Stimulated activated CD8-positive, alpha-beta memory T cell treated with anti-CD3 and anti-CD28 coated beads, Interleukin-12 subunit alpha, Interleukin-12 subunit beta, amount 100 ng/mL, for 1 hour (primary cell): ENCODE measurements at places on chromosomes 11 and 22.

- DNase-seq, result no peak
Measured at GRCh38 chr11:110972640-110973039, 260.4 kb upstream of the ARHGAP20 start.

DNA sequence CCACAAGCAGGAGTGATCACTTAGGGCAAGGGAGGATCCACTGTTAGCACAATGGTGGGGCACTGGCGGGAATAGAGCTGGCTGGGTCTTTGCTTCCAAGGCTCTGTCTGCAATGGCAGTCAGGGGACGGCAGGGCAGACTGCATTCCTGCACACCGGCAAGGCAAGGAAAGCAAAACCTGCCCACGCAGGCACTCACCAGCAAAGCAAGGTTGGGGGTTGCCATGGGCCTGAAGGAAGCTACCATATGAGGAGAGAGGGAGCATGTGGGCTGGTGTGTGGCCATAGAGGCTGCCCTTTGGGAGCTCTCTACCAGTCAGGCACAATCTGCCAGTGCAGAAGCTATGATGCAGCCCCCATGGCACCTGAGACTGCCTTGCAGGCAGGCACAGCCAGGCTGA is 33.2 kb downstream of the OR8B12 start:
- DNase-seq, result no peak

GRCh38 chr11:94049351-94049750 is 28.2 kb downstream of the HEPHL1 start:
- DNase-seq, result no peak

- no peak for DNase-seq
Measured at GRCh38 chr11:34268906-34269430, 88.8 kb downstream of the ABTB2 start.

GRCh38 chr11:44221992-44222391 is 87.9 kb downstream of the ALX4 start:
- DNase-seq, result no peak

- DNase-seq, result no peak
Measured at GRCh38 chr22:39207141-39208012, 37.4 kb downstream of the PDGFB start.

GRCh38 chr11:44307340-44308099 is 2.4 kb downstream of the ALX4 start:
- DNase-seq, result no peak

DNA sequence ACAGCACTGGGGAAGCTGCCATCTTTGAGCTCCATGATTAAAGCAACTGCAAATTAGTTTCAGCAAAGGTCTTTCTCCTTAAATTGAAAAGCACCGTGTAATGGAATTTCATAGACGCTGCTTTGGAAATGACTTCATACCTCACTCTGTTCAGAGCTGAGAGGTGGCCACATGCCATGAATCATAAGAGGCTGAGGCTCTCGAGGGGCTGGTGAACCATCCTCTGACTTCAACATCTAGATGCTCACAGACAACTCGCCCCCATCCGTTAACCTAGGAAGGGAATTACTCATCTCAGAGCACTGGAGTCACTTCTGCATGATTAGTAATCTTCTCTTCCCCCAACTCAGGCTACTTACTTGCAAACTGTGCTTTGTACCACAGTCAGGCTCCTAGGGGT is 122.3 kb downstream of the RCN1 start:
- DNase-seq, result no peak

DNA sequence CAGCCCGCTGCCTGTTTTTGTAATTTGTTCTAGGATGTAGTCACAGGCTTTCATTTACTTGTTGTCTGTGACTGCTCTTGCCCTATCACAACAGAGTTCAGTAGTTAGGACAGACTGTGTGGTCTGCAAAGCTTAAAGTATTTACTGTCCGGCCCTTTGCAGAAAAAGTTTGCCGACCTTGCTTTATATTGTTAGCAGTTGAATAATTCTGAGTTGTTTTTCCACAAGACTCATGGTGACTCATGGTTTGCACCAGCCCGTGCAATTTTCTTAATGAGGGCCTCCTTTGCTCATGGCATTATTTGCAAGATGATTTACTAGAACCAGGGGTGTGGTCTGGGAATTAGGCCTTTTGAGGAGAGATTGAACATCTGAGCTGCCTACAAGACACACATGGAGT is 110.6 kb downstream of the SCN3B start:
- no peak for DNase-seq

- no peak for DNase-seq
Measured at GRCh38 chr11:65719871-65720210, 757 bp downstream of the RNASEH2C start.

DNA sequence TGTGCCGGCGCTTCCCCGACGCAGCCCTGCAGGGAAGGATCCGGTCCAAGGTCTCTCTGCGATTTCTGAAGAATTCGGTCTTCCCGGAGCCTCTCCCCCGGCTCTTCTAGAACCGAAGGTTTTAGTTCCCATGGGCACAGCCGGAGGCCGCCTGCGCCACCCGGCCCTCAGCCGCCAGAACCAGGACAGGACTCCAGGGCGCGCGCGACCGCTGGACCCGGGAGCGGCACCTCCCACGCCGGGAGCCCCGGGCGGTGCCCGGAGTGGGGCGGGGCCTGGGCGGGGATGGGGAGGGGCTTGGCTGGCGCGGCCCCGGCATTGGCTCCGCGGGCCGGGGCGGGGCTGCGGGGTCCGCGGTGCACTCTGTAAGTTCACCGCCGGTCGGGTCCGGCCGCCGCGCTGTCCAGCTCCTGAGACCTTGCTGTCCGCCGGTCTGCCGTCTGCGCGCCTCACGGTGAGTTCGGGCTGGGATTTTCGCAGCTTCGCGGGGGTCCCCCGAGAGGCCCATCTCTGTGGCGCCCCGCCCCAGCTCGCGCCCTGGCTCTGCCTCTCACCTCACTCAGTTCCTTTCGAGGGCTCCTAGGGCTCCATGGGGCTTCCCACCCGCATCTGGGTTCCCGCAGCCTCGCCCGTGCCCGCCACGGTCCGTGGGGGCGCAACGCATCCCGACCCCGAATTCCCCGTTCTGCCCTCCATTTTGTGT is at the start of gene CDC42EP2:
Gene CDC42EP2 (plus strand): TSS at position 366 of the 703 bp plus-strand sequence. CDS start 6,033 bp downstream, outside the sequence.
- DNase-seq, result peak; percentile 47

- DNase-seq, result no peak
Measured at GRCh38 chr22:48706934-48707762, 1120.5 kb downstream of the BRD1 start.

DNA sequence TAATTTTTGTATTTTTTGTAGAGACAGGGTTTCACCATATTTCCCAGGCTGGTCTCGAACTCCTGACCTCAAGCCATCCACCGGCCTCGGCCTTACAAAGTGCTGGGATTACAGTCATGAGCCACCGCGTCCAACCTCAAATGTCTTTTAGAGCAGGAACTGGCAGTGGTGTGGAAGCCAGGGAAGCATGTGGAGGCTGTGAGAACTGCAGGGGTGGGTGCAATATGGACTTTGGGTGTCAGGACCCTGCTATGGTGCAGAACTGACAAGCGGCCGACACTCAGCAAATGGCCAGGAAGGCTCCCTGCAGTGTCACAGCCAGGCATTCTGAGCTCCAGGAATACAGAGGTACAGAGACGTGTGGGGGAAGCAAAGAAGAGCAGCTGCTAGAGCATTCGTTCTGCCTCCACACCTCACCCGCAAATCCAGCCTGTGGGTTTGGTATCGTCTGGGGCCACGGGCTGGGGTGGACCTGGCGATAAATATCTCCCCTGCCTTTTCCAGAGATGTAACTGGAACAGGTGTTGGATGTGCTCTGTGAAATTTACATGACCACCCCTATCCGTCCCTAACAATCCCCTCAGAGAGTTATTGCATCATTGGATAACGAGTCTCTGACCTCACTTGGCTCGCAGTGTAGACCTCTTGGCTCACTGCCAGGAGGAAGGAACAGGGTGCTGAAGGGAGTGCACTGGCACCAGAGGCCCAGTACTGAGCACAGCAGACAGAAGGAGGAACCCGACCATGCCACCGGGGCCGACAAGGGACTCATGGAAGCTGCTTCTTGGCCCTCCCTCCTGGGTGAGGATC is 624.7 kb upstream of the B3GAT1 start:
- no peak for DNase-seq

DNA sequence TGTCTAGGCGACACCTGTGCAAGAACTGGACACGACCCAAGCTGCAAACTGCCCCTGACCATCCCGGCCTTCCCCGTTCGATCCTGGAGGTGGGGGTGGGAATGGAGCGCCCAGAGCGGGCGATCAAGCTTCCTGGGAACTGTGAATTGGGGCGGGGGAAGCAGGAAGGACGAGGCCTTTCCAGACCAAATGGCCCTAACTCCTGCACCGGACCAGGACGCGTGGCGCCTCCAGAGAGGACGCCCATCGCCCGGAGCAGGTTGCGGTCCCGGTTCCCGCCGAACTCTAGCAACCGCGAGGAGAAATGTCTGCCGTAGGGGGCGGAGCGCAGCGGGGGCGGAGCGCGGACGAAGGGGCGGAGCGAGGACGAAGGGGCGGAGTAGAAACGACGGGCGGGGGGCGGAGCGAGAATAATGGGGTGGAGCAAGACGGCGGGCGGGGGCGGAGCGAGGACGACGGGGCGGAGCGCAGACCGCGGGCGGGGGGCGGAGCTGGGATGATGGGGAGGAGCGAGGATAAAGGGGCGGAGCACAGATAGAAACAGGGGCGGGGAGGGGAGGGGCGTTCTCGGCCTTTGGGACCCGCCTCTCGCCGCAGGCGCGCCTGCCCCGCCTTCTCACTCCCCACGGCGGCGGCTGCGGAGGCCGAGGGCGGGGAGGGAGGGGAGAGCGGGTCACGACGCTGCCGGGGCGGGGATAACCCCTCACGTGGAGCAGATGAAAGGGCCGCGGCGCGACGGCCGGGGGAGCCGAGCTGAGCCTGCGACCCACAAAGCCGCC is at the start of gene ZNRF3:
Gene ZNRF3 (plus strand): TSS at position 695 of the 779 bp plus-strand sequence. CDS start 195 bp downstream, outside the sequence.
- DNase-seq, result peak; percentile 87

DNA sequence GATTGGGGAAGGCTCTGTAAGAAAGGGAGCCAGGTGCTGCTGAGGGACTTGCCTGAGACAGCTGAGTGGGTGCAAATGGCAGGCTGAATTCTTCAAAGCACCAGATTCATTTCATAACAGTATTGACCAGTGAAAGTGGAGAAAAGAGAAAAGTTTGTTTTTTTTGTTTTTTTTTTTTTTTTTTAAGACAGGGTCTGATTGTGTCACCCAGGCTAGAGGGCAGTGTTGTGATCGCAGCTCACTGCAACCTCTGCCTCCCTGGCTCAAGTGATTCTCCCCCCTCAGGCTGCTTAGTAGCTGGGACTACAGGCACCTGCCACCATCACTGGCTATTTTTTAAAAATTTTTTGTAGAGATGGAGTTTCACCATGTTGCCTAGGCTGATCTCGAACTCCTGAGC is 494.0 kb downstream of the MIAT start:
- no peak for DNase-seq

- no peak for DNase-seq
Measured at GRCh38 chr11:76658231-76658630, 12.3 kb downstream of the LRRC32 start.

- no peak for DNase-seq
Measured at GRCh38 chr11:16167706-16168487, 188.4 kb downstream of the SOX6 start.

- no peak for DNase-seq
Measured at GRCh38 chr11:84256618-84257017, 970.5 kb upstream of the CCDC90B start.

DNA sequence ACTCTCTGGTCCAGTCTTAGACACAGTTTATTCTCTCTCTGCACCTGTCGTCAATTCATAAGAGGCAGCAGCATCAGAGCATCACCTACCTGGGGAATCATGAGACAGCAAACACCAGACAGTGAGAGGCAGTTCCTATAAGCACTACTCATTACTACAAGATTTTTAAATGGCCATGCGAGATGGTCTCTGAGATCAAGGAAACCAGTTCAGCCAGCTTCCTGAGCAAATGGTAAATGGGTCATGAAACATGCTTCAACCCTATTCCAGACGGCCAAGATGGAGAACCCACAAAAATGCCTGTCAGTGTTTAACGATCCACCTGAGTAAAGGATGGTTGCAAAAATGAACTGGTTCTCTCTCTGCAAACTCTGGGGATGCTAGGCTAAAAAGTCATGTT is 52.9 kb downstream of the SYTL2 start:
- DNase-seq, result no peak

GRCh38 chr22:16824716-16825687 is at the start of gene XKR3:
Gene XKR3 (minus strand): TSS chr22:16825411. CDS start chr22:16808073, 17,338 bp downstream.
- DNase-seq, result no peak

- no peak for DNase-seq
Measured at GRCh38 chr11:21975242-21975641, 217.6 kb upstream of the ANO5 start.

GRCh38 chr11:13663631-13664071 is 4.8 kb upstream of the FAR1 start:
- DNase-seq, result no peak

DNA sequence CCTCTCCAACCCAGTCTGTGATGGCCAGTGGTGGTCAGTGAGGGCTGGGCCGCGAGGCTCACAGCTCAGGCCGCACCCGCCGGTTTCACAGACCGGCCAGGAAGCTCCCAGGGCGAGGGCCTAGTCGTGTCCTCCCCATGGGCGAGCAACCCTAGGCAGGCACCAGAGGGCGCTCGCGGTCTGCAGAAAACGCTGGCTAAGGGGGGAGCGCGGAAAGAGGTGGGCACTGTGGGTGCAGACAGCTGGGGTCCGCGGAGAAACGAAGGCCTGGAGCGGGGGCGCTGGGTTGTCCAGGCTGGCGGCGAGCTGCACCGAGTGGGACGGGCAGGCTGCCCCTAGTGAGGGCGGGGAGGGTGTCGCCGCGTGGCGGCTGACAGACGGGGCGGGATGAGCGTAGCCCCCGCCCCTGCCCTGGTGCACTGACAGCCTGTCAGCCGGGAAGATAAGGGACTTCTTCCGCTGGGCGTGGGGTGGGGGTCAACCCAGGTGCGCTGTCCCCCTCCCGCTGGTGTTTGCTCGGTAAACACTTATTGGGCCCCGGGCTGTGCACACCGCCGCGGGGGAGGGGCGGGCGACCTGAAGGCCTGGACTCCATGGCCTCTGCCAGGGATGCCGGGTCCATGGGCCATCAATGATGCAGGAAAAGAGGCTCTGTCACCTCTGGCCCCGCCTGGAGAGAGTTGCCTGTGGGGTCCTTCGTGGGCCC is 7.5 kb downstream of the GP1BB start:
- DNase-seq, result peak; percentile 83

DNA sequence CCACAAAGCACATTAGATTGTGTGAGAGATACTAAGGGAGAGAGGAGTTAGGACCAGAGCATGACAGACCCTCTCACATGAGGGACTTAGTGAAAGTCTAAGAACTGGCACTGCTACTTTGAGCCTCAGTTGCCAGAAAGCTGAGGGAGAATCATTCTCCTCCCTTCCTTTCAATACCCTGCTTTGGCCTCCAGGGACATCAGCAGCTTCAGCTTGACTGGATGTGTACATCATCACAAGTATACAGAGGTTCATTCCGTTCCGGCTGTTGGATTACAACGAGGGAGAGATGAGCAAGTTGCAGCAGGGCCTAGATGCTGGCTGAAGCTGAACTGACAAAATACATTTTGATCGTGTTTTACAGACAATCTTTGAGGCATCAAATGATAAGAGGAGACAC is 15.7 kb upstream of the ANO5 start:
- no peak for DNase-seq

GRCh38 chr11:123454060-123454651 is 24.1 kb downstream of the GRAMD1B start:
- DNase-seq, result no peak

DNA sequence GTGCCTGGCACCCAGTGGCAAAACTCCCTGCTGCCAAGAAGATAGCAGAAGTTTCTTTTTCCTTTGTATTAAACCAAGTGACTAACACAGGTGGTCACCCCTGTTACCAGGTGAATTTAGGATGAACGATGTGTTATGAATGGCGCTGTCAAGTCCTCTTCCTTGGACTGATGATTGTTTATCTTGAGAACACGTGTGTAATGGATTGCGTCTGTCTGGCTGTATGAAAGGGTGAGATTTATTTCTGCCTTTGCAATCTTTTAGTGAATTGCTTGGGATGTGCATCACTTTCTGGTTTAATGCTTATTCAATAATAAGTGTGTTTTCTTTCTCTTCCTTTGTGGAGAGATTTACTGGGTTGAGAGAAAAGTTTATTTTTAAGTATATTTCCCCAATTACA is 36.5 kb downstream of the SDHD start:
- no peak for DNase-seq
